Kidney capillary endothelial cell (primary cell): ENCODE measurements at places on chromosomes 12 and 14.

DNA sequence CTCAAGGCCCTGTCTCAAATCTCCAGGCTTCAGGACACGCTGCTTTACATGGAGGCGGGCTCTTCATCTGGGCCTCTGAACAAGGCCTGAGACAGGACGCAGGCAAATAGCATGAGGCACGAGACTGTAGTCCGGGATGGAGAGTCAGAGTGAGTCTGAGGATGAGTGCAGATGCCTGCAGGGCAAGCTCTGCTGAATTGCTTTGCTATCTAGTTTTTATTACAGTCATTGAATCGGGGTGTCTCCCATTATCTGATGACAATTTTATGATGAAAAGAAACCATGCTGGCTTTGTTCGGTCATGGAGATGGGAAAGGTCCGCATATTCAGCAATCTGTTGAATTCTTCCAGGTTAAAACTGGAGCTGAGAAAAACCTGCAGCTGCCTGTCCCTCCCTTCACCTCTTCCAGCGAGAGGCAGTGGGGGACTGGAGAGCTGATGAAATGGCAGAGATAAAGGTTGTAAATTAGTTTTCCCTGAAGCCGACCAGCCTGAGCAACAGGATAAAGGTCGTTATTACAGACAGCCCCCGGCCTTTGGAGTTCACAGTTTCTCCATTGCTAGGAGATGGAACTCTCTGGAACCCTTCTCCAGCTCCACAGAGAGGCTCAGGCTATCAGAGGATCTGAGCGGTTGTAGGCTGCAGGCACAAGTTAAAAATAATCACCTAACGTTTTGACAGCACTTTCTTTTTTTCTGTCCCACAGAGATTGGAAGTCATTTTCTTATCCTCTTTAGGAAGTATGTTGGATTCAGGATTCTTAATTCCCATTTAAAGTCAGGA, 1.3 kb upstream of the ADGRD1 start:
- DNase-seq = no peak

- DNase-seq = no peak
Observed at GRCh38 chr12:57577981-57578758, 12.8 kb upstream of the PIP4K2C start.

DNA sequence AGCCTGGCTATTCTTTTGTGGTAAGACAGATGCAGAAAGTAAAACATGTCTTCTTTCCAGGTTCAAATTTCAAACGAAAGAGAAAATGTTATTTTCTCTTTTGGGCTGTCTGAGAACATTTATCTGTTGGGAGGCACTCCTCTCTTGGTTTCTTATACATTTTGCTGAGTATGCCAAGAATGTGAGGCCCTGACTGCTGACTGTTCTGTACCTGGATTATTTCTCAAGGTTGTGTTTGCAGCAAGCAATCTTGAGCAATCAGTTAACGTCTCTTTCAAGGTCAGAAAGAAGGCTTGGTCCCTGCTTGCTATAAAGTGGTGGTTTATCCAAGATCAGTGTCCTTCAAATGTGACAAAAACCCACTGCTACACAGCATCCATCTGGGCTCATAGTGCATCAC, 9.8 kb downstream of the SSTR1 start:
- DNase-seq = no peak

DNA sequence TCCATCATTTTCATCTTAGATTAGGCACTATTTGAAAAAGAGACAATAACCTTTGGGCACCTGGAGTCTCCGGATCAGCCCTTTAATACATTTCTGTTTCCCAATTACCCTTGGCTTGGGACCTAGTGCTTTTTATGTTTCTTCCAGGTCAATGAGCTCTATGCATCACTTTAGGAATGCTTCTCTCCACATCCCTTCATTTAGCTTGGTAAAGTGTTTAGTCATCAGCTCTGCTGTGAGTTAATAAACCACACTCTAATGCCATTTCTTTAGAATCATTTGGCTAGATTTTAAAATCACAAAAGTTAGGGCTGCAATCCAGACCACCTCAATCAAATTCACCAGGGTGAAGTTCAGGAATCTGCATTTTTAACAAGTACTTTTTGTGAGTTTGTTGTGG, 41.7 kb downstream of the RASSF9 start:
- no peak for DNase-seq

- no peak for DNase-seq
Observed at GRCh38 chr14:61997161-61997560, 234.9 kb downstream of the SNAPC1 start.

GRCh38 chr12:133106253-133106652, 23.8 kb downstream of the ZNF891 start:
- no peak for DNase-seq

DNA sequence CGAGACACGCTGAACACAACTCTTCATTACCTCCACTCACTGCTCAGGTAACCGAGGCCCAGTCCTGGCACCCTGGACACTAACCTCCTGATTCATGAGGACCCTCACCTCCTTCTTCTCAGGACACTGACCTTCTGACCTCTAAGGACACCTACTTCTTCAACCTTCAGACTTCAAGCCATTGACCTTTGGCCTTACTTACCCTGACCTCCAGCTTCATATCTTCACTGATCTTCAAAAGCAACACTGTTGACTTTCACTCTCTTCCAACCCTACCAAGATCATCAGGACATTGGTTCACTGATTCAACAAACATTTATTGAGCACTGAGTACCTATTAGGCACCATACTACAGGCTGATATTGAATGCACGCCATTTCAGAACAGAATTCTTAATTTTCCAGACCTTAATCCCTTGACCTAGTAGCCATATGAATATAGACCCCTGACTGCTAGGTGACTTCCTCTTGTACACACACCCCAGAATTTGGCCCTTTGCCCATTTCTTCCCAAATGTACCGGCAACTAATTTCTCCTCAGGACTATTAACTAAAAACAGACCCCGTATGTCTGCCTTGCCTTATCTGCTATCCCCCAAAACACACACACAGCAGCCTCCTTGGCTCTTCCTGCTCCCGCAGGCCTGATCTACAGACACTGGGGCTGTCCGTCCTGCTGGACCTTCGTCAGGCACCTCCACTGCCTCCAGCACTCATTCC, 5.8 kb downstream of the ARHGEF40 start:
- DNase-seq = no peak

- DNase-seq = no peak
Observed at GRCh38 chr12:9992296-9992695, 6.6 kb downstream of the CLEC1B start.

DNA sequence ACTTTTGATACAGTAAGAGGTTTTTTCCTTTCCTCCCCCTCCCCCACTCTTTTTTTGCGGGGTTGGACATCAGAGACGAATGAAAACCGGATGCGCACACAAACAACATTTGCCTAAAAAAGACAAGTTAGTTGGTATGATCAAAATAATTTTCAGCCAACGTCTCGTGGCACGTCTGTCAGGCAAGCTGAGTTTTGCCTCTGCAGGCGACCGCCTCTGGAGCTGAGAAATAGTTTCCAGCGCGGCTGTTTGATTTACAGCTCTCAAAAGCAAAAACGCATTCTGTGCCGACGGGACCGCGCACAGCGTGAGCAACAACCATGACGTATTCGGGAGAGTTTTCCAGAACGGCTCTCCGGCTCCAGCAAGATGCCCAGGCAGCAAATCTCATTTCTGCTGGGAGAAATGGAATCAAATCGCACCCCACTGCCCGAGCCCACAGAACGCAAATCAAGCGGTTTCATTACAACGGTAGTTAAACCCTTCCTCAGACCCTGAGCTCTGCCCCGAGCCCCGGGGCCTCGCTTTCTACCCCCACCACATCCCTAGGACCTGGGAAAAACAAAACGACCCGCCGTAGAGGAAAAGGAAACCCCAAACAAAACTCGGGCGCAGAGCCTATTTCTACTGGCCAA, 14.2 kb upstream of the CALM1 start:
- peak; percentile 62 for DNase-seq

- DNase-seq = no peak
Observed at GRCh38 chr12:18990856-18991255, 138.7 kb upstream of the PLEKHA5 start.

DNA sequence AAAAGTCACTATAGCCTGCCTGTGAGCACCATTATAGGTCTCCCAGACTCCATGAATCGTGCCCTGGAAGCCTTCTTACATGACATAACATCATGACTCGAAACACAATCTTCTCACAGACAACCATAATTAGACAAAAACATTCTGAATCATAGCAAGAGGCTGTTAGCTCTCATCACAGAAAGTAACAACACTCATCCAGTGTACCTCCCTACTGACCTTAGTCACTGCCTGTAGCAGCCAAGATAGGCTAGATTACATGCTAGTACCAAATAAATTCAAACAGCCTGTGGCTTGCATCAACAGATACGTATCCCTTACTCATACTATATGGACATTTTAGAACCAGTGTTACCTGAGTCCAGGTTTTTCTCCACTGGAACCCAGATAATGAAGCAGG, 663.8 kb upstream of the FOXG1 start:
- no peak for DNase-seq

GRCh38 chr14:95040708-95041476, 116.4 kb downstream of the DICER1 start:
- no peak for DNase-seq

DNA sequence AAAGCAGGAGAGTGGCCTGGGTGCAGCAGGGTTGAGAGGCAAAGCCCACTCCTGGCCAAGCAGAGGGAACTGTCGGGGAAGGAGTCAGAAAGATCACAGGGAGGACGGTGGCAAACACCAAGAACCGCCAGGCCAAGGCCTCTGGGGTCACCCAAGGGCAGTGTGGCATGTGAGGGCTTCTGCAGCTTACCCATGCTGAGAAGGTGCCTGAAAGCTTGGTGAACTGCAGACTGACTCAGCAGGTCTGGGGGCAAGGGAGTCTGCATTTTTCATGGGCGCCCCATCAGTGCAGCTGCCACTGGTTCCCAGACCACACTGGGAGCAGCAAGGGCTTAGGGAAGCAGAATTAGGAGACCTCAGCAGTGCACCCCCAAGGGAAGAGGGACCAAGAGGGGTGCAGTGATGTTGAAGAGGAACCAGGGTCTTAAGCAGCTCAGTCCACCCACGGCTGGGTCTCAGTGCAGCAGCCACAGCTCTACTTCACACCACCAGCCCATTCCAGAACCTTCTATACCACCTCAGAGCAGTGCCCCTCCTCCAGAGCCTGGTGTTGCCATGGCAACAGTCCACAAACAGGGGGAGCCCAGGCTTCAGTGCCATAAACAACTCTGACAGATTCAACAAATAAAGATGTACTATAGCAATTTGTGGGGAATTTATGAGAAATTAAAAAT, 59.4 kb downstream of the ITPK1 start:
- DNase-seq = no peak

DNA sequence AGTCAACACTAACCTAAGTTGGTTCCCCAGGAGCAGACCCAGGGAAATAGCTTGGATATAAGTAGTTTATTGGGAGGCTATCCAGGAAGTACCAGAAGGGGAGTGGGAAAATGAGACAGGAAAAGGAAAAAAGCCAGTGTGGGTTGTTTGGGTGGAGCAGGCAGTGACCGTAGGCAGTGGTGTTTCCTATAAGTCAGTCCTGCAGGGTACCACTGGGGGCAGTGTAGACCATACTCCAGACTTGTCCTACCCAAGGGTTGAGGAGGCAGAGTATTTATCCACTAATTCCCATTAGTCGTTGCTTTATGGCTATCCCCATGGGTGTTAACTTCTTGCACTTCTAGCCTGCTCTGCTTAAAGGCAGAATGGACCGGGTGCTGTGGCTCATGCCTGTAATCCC, 6.4 kb upstream of the CCDC60 start:
- DNase-seq = no peak

DNA sequence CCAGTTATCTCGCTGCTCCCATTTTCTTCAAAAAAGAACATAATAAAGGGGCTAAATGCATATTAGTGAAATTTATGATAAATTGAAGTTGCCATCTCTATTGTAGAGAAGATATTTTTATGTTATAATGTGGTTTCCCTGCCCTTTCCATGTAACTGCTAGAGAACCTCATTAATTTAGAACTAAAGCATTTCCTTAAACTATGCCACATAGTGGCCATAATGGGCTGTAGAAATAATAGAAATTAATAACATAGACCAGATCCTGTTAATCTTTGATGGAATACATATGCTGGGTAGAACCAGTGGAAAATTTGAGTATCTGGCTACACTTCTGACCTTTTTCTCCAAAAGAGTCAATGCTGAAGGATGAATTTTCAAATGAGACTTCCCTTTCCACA, 376.7 kb downstream of the PDZRN4 start:
- no peak for DNase-seq

DNA sequence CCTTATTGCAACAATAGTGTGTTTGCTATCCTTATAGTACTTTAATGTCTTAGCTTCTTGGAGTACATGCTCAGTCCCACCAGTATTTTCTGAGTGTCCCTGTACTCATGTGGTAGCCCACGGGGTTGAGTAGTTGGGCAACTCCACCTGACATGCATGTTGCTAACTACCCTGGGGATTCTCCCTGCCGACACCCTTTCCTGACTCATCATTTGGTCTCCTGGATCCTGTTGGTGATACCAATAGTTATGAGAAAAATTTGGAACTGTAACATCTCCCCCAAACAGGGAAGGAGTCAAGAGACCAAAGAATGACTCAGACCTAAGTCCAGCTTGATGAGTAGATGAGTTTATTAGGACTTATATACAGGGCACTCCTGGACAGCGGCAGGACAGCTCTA, 101.6 kb downstream of the BRMS1L start:
- no peak for DNase-seq

GRCh38 chr14:22225516-22226140, 363.4 kb downstream of the DAD1 start:
- no peak for DNase-seq

GRCh38 chr12:32223941-32224340, 117.3 kb downstream of the BICD1 start:
- DNase-seq = no peak

- DNase-seq = no peak
Observed at GRCh38 chr12:93451423-93452158, 9.8 kb upstream of the UBE2N start.

- no peak for DNase-seq
Observed at GRCh38 chr12:64931981-64932380, 107.5 kb downstream of the TBC1D30 start.

- DNase-seq = no peak
Observed at GRCh38 chr12:57491393-57492280, 3.8 kb downstream of the MARS1 start.

- no peak for DNase-seq
Observed at GRCh38 chr14:92539419-92539818, 25.8 kb downstream of the RIN3 start.

- DNase-seq = no peak
Observed at GRCh38 chr12:82203086-82203485, 155.1 kb downstream of the CCDC59 start.
